ENCODE measurements at places on chromosomes 1 and 21.

DNA sequence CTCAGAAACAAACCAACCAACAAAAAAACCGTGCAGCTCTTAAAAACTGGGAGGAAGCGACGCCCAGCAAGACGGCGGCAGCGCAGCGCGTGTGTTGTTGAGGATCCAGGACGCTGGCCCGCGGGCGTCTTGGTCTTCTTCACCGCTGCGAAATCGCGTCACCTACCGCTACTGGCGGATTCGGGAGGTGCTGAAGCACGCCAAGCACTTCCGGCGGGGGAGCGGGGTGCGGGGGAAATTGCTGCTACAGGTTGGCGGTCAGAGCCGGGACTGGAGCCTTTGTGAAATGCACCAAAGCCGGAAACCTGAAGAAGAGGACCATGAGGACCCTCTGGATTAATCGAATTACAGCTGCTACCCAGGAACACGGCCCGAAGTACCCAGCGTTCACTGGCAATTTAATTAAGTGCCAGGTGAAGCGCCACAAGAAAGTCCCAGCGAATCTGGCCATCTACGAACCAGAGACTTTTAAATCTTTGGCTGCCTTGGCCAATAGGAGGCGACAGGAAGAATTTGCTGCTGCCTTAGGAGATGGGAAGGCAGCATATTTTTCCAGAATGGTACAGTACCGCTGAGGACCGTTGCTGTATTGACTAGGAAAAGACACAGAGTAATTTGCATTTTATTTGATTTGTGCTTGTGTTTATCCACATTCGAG, 11.9 kb upstream of the RIPPLY3 start:
- DNase-seq, result no peak

- DNase-seq, result no peak
Observed at GRCh38 chr21:16404776-16405175, 675.0 kb downstream of the USP25 start.

- no peak for DNase-seq
Observed at GRCh38 chr1:30952098-30952497, 43.5 kb upstream of the SDC3 start.

DNA sequence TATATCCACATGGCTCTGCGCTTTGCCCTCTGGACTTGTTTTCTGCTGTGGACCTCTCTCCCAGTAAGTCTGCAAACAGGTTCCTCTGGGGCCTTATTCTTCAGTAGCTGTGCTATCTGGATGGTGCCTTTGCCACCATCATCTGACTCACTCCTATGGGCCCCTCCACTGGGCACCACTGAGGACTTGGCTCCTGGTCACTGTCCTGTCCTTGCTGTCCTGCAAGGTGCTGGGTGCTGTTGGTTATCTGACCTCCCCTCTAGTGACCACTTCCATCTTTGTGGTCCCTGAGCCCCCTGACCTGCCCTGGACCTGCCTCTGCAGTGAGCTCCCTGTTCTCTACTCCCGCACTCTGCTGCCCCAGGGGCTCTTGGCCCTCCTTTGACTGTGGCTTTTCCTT, 6.7 kb downstream of the CNIH3 start:
- DNase-seq, result no peak

DNA sequence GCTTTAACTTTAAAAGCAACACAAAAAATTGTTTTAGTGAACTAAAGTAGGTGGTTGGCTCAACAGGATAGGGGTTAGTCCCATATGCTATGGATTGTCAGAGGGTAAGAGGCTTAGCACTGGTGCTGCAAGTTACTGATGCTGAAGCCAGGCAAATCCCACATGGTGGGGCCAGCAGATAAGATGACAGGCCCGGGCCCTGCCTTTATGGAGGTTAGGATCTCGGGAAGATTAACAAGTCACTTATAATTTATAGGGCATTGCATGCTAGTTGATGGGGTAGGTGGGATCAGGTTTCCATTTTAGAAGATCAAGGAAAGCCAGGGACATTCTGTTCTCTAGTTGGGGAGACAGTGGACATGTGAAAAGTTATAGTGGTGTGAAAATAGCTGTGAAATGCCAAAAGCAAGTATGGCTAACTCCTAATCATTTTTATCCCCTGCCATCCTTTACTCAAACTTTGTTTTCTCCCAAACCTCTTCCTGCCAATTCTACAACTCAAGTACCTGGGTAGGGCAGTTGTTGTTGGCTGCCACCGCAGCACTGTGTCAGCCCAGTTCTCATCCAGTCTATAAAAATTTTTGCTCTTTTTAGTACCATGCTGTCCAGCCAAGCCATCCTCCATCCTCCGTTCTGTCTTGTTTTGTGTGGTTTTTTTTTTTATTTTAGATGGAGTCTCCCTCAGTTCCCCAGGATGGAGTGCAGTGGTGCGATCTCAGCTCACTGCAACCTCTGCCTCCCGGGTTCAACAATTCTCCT, 10.3 kb downstream of the CHAF1B start:
- DNase-seq, result no peak

GRCh38 chr1:247552231-247552630, 3.3 kb downstream of the GCSAML start:
- DNase-seq, result no peak

GRCh38 chr1:166221316-166221715, 54.5 kb upstream of the FAM78B start:
- DNase-seq, result no peak

GRCh38 chr21:34701726-34702125, 32.9 kb downstream of the CLIC6 start:
- DNase-seq, result no peak

DNA sequence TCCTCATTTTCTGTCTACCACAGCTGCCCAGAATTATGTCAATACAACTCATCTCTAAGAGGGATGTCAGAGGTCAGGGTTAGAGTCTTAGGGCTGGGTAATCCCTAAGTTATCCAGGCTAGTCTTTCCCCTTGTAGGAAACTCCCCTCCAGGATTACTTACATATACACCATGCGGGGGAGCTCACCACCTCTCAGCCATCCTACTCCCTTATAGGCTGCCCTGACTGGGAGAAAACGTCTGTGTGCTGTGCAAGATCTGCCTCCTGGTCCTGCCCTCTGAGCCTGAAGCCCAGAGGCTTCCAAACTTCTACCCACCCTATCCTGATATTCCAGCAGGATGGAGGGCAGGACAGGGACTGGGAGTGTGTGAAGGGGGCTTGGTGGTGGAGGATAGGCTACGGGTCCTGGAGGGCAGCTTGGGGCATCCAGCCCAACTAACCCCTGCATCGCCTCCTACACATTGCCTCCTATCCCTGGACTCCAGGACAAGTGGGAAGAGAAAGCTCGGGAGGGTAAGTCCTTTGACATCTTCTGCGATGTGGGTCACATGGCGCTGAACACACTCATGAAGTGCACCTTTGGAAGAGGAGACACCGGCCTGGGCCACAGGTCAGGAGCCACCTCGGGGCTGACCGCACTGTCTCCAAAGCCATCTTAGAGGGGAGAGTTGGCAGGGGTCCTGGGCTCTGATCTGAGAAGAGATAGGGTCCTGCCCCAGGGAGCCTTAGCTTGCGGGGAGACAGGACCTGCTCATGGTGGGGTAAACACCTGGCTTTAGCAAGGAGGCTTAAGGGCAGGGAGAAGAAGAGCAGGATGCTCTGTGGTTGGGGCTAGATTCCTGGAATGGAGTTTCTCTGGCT, 14.4 kb downstream of the CYP4B1 start:
- no peak for DNase-seq

- DNase-seq, result no peak
Observed at GRCh38 chr1:227946624-227947385, 927 bp downstream of the WNT9A start.

GRCh38 chr1:245686006-245686405, 531.2 kb downstream of the KIF26B start:
- DNase-seq, result no peak

- no peak for DNase-seq
Observed at GRCh38 chr1:149849111-149849946, 50.0 kb upstream of the BOLA1 start.

Measured in fibroblast of skin of left quadriceps (primary cell).